ENCODE measurements at places on chromosomes 3 and 15.

- no peak for DNase-seq
Measured at GRCh38 chr3:87706176-87706575, 352.6 kb downstream of the CGGBP1 start.

DNA sequence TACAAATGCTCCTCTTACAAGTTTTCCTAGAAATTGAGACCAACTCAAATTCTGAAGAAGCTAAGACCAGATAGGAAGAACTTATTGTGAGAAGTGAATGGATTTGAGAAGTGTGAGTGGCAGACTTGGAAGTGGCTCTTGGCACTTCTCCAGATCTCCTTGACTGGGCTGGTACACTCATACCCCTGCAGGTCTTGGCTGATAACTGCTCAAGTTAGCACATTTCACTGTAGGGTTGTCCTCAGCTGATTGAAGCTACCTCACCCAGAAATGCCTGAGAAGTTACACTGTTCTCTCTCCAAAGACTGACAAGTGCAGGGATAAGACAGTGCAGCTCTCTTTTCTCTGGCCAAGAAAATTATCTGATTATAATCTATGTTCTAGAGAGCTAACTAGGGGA is 16.5 kb upstream of the CLDN1 start:
- DNase-seq: peak; percentile 33

GRCh38 chr3:159929171-159930141 is 59.2 kb upstream of the IL12A start:
- peak; percentile 41 for DNase-seq

DNA sequence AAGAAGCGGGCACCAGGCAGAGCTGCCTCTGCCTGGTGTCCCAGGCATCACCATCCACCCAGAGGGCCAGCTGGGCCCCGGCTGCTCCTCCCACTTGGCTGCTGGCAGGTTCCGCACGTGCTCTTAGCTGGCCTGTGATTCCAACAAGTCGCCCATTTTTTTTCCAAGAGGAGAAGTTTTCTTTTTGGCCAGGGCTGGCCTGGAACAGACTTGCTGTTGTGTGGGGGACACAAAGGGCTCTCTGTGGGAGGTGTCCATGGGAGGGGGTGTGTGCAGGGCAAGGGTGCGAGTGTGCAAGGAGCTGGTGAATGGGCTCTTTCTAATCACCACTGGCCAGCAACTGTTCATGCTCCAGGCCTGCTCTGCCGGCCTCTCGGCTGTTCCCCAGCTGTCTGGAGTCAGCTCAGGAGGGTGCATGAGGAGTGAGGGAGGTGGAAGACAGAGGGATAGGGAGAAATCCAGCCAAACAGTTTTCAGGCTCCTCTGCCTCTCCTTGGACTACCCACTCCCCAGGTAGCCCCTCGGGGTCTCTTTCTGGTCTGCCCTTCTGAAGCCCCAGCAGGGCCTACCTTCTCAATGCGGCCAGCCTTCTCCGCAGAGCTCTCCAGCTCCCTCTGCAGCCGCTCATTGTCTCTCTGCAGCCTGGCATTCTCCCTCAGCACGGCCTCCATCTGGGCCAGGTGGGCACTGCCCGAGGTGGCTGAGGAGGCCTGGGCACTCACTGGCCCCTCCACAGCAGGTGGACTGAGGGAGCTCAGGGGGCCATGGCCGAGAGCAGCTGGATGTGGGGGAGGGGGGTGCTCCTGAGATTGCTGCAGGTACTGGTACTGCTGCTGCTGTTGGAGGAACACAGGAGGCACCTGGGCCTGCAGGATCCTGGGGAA is 7.1 kb downstream of the AMOTL2 start:
- DNase-seq: no peak

- no peak for DNase-seq
Measured at GRCh38 chr15:38961931-38962330, 397.3 kb upstream of the RASGRP1 start.

DNA sequence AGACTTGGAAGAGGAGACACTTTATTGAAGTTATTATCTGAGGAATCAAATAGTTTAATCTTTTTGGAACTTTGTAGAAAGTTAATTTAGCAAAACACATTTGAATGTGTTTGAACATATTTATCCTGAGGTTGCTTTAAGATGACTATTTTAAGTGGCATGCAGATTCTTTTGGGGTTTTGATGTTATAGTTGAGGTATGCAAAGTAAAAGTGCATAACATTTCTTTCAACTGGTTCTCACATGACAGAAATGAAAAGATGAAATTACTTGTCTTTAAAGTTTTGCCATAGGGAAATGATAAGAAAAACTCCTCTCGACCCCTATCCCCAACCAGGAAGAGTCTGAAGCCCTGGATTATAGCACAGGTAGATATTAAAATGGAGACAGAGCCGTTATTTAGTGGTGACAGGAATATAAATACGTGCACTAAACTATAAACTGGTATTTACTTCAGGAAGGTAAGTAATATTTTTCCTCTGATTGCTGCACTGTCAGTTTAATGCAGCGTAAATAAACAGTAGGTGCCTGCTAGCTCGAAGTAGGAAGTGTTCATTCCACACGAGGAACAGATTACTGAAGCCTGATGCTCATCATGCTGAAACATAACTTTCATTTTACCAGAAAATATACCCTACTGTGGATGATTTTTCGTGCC is 15.1 kb upstream of the SATB1 start:
- no peak for DNase-seq

- DNase-seq: no peak
Measured at GRCh38 chr3:151971814-151972579, 98.6 kb downstream of the SUCNR1 start.

GRCh38 chr3:129502641-129503408 is 25.6 kb upstream of the RHO start:
- no peak for DNase-seq

- no peak for DNase-seq
Measured at GRCh38 chr3:68958932-68959331, 26.6 kb upstream of the TAFA4 start.

DNA sequence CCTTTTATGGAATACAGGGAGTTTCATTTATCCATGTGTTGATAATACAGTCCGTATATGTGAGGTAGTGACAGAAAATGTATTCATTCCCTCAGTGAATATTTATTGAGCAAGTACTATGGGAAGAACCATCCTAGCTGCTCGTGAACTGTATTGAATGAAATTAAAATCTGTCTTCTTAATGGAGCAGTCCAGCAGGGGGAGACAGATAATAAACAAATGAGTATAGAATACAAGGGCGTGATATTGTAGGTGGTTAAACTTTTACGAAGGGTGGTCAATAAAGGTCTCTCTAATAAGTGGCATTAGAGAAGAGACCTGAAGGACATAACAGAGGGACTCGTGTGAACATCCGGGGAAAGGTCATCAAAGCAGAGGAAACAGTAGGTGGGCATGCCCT is 62.7 kb upstream of the OSTN start:
- DNase-seq: peak; percentile 3

- no peak for DNase-seq
Measured at GRCh38 chr3:32109256-32109655, 2.8 kb downstream of the GPD1L start.

- DNase-seq: no peak
Measured at GRCh38 chr3:195522254-195523023, 20.7 kb downstream of the PPP1R2 start.

DNA sequence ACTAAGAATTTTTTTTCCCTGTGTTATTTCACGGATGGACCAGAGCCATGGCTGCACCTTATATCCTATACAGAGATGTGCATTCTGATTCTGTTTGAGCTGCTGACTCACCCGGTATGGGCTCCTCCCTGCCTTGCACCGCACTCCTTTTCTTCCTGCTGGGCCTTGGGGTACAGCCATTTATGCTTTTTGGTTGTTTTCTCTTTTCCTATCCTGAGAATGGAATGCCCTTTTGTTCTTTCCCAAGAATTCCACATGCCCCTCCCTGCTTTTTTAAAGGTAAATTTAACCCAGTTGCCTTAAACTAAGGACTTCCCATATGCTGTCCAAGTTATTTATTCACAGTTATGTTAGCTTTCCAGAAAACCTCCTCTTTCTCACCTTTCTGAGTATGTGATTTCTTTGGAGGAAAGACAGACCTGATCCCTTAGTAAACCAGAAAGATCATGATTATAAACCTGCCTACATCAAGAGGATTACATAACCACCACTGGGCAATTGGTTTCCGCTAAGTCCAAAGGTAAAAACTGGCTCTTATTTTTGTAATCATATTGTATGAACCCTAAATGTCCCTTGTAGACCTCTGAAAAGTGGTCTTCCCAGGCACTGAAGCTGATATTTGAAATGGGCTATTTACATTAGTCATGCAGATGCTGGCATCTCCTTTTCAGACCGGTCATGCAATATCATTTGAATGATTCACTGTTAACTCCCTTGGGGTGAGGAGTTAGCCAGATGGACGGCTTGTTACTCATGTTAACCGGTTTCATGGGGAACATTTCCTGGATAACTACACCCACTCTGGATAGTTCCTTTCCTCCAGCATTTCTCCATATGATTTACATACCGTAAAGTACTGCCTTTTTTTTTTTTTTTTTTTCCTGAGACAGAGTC is 45.5 kb downstream of the TMOD3 start:
- DNase-seq: peak; percentile 70

DNA sequence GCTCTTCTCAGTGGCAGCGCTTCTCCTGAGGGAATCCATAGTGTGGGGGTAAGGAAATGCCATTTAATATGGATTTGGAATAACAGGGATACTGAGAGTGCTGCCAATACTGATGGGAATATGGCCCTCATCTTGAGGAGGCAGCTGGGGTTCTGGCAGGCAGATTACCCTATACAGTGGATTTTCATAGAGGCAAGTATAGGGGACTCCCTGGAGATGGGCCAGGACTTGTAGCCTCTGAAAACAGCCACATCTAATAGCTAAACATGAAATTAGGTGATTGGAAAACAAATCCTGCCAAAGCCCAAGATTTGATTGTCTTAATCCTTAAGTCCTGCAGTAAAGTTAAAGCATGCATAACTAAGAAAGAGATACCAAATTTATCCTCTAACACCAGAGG is 30.9 kb downstream of the DPH3 start:
- no peak for DNase-seq

- DNase-seq: no peak
Measured at GRCh38 chr15:49314716-49315115, 108.3 kb upstream of the FGF7 start.

DNA sequence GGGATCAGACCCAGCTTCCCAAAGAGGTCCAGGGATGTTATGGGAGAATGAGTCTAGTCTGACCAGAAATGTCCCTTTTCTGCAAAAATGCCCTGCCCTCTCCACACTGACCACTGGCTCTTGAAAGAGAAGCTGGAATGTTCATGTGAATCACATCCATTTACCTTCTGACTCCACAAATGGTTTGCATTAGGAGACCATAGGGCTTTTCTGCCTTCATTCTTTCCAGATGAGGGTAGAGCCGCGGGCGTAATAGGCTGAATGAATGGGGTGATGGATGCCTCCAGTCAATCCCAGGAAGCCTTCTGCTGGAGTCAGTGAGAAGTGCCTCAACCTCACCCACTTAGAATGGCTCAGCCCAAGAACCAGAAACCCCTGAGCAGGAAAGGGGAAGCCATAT is 47.2 kb upstream of the IREB2 start:
- no peak for DNase-seq

DNA sequence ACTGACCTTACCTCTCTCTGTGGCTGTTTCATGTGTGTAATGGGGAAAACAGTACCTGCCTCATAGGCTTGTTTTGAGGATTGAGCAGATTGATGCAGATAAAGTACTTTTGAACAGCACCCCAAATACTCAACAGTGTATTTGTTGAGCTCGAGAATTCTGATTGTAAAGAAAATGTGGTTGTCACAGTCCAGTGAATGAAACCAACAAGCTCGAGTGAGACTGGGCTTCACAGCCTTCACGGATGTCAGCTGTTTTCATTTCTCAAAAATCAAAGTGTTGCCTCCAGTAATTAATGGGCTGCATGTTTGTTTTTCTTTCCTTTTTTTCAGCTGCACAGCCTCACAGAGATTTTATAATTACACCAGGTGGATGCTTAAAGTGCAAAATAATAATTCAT is 43.7 kb downstream of the PARP15 start:
- DNase-seq: no peak

- DNase-seq: no peak
Measured at GRCh38 chr15:82882273-82882928, 70.1 kb downstream of the HOMER2 start.

- no peak for DNase-seq
Measured at GRCh38 chr3:182241766-182242488, 530.2 kb downstream of the SOX2 start.

- DNase-seq: no peak
Measured at GRCh38 chr15:75661756-75662140, 14.0 kb downstream of the SNX33 start.

GRCh38 chr3:72818092-72818773 is 30.0 kb downstream of the SHQ1 start:
- DNase-seq: peak; percentile 15

GRCh38 chr3:13125092-13126015 is 52.1 kb upstream of the IQSEC1 start:
- DNase-seq: no peak

- peak; percentile 25 for DNase-seq
Measured at GRCh38 chr3:196431181-196432136, 768 bp downstream of the UBXN7 start.

GRCh38 chr15:99982662-99983061 is 249.4 kb upstream of the LYSMD4 start:
- DNase-seq: no peak

- DNase-seq: no peak
Measured at GRCh38 chr3:144915202-144915601, 943.6 kb downstream of the DIPK2A start.

DNA sequence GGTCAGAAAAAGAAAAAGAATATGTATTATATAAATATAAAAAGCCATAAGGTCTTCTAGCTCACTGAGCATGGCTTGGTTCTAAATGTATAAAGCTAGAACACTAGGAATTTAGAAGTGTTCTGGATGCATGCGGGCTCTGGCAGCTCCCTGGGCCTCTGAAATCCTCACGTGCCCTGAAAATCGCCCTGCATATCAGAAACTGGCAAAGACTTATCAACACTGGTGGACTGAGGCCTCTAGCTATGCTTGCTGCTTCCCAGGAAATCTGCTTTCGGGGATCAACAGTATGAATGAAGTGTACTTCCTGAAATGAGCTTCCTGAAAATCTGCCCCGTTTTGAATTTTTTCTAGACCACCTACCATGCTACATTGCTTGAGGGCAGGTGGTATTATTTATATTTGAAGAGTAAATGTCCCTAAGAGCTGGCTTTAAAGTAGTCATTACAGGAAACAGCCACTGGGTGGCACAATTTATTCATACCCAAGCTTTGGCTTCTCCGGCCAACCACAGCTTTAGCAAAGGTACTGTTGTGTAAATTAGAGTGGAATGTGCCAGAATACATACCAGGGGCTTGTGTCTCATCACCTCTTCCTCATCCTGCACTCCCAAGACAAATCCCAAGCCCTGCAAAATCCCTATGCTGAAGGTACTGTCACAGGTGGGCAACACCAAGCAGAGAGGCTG is 17.7 kb downstream of the CRTAP start:
- peak; percentile 70 for DNase-seq

- DNase-seq: no peak
Measured at GRCh38 chr3:11284011-11284410, 11.8 kb downstream of the ATG7 start.

DNA sequence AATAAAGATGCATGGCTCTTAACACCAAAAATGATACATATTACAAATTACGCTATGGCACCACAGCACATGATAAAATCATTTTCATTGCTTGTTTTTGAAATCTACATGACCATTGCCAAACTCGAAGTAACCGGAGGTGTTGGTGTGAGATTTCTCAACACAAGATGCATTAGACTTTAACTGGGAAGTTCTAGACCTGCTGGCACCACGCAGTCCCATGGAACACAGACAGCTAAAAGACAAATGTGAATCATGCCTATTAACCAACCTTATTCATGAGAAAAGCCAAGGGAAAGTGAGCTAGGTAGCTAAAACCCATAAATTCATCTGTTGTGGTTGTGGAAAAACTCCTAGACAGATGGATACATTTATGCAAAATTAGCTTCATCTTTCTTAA is 595.4 kb downstream of the FOXP1 start:
- DNase-seq: no peak
